Stimulated activated CD4-positive, alpha-beta T cell treated with anti-CD3 and anti-CD28 coated beads, Interleukin-4, amount 100 ng/mL, for 1 hour (primary cell): ENCODE measurements at places on chromosomes 1 and 21.

DNA sequence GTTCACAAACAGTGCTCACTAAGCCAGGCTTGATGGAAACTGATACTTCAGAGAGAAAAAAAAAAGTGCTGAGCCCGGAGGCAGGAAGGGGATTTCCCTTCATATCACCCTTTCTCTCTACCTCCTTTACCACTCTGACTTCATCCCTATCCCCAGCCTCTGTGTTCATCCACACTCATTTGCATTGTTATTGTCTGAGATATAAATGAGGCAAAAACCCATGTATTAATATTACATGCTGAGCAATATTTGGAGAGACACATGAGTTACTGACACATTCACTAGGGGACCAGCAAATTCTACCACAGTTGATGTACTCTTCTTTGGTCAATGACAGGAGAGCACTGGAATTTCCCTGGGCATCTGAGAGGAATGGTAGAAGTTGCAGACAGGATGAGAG lies 175.8 kb downstream of the TNFSF18 start:
- no peak for DNase-seq

GRCh38 chr1:54738244-54738643 lies 22.6 kb downstream of the TTC4 start:
- no peak for DNase-seq

GRCh38 chr1:239816081-239816782 lies 275.5 kb upstream of the FMN2 start:
- DNase-seq: no peak

GRCh38 chr1:241440904-241441303 lies 78.7 kb downstream of the FH start:
- no peak for DNase-seq
